Lower lobe of right lung (tissue), 2 donors: ENCODE measurements at places on chromosomes 4 and X. TPM values are rescaled to one million over a fixed set of nuclear protein-coding genes. Genes with fewer than 3 reads are reported as not detected.

GRCh38 chrX:724256-724655, 93.7 kb downstream of the SHOX start:
- H3K4me1 ChIP-seq = no peaks in the 10 kb centered on the region
- H3K36me3 ChIP-seq = no peaks in the 10 kb centered on the region
- no peak overlapping the region for H3K27ac ChIP-seq
- DNase-seq = no peak

- no peaks in the 10 kb centered on the region for H3K36me3 ChIP-seq
- H3K4me1 ChIP-seq = no peaks in the 10 kb centered on the region
- no peak for DNase-seq
- H3K4me3 ChIP-seq = no peak overlapping the region
Measured at GRCh38 chrX:88170553-88170952, 576.5 kb upstream of the CPXCR1 start.

GRCh38 chr4:124641715-124642381, 70.7 kb downstream of the ANKRD50 start:
- no peaks in the 10 kb centered on the region for H3K36me3 ChIP-seq
- H3K27me3 ChIP-seq = no peaks in the 10 kb centered on the region
- no peak overlapping the region for H3K4me3 ChIP-seq
- no peak for DNase-seq
- no peak overlapping the region for H3K27ac ChIP-seq

DNA sequence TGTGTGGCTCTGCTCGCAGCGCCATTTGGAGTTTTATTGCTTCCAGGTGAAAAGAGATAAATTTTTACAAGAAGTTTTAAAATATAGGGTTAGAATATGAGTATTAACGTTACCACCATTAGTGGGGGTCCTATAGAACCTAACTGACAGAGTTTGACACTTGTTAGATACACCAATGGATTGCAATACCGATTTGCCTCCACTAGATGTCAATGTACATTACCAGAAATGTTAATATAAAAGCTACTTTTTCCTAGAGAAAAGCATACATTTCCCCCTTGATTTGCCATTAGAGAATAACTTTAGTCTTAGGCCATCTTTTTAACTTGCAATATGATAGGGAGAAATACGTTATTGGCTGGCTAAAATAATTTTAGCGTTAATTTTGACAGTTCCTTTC, 108.4 kb downstream of the LINC00632 start:
- no peaks in the 10 kb centered on the region for H3K27me3 ChIP-seq
- no peaks in the 10 kb centered on the region for H3K36me3 ChIP-seq
- no peak for DNase-seq

- H3K27me3 ChIP-seq = no peaks in the 10 kb centered on the region
- no peak overlapping the region for H3K27ac ChIP-seq
- H3K4me1 ChIP-seq = no peaks in the 10 kb centered on the region
- H3K36me3 ChIP-seq = no peaks in the 10 kb centered on the region
- DNase-seq = no peak
Measured at GRCh38 chrX:39674490-39675161, 423.1 kb downstream of the BCOR start.

- H3K4me1 ChIP-seq = peaks cover 25% of the 10 kb centered on the region
- no peaks in the 10 kb centered on the region for H3K27me3 ChIP-seq
- H3K27ac ChIP-seq = no peak overlapping the region
- peaks cover 21% of the 10 kb centered on the region for H3K36me3 ChIP-seq
Measured at GRCh38 chr4:24519649-24520048, 64.7 kb downstream of the DHX15 start.

DNA sequence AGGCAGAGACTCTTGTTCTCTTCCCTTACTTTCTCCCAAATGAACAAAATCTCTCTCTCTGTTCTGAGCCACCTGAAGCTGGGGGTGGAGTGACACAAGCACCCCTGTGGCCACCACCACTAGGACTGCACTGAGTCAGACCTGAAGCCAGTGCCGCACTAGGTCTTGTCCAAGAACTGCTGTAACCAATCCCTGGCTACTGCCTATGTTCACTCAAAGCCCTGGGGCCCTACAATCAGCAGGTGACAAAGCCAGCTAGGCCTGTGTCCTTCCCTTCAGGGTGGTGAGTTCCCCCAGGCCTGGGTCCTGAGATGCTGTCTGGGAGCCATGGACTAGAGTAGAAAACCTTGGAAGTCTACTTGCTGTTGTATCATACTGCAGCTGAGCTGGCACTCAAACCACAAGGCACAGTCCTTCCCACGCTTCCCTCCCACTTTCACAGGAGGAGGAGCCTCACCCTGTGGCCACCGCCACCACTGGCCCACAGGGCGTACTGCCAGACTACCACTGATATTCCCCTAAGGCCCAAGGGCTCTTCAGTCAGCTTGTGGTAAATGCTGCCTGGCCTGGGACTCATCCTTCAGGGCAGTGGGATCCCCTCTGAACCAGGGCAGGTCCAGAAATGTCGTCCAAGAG, 119.1 kb downstream of the RTL9 start:
- no peaks in the 10 kb centered on the region for H3K27me3 ChIP-seq
- no peak for DNase-seq
- H3K27ac ChIP-seq = no peak overlapping the region
- H3K4me3 ChIP-seq = no peak overlapping the region
- H3K4me1 ChIP-seq = no peaks in the 10 kb centered on the region

GRCh38 chrX:101745046-101745445, 85.4 kb upstream of the ARMCX2 start:
- H3K4me1 ChIP-seq = no peaks in the 10 kb centered on the region
- no peak overlapping the region for H3K27ac ChIP-seq
- no peaks in the 10 kb centered on the region for H3K27me3 ChIP-seq

- no peak overlapping the region for H3K4me3 ChIP-seq
- H3K27me3 ChIP-seq = no peaks in the 10 kb centered on the region
- DNase-seq = no peak
- H3K27ac ChIP-seq = no peak overlapping the region
Measured at GRCh38 chrX:129000797-129001196, 522.5 kb downstream of the SMARCA1 start.

DNA sequence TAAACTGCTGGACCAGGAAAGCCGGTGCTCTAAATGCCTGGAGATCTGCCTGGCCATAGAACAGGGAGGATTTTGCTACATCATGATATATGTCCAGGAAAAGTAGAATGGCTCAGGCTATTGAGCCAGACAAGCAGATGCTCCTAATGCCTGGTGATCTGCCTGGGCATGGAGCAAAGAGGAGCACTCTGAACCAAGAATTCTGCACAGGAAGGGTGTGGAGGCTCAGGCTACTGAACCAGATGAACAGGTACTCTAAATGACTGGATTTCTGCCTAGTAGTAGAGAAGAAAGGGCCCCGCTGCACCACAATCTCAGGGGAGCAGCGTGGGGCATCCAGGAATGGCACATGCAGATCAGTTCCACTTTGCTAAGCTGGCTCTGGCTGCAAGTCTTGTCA, 607.9 kb downstream of the ANKRD50 start:
- no peaks in the 10 kb centered on the region for H3K36me3 ChIP-seq
- H3K27ac ChIP-seq = no peak overlapping the region
- H3K4me3 ChIP-seq = no peak overlapping the region
- no peak for DNase-seq
- no peaks in the 10 kb centered on the region for H3K27me3 ChIP-seq

- no peaks in the 10 kb centered on the region for H3K36me3 ChIP-seq
- no peak overlapping the region for H3K4me3 ChIP-seq
- no peak for DNase-seq
- no peak overlapping the region for H3K27ac ChIP-seq
- H3K4me1 ChIP-seq = no peaks in the 10 kb centered on the region
- no peaks in the 10 kb centered on the region for H3K27me3 ChIP-seq
Measured at GRCh38 chr4:126018274-126018673, 703.5 kb downstream of the FAT4 start.

GRCh38 chr4:110452546-110452945, 23.4 kb upstream of the ENPEP start:
- H3K4me1 ChIP-seq = no peaks in the 10 kb centered on the region
- H3K4me3 ChIP-seq = no peak overlapping the region
- no peaks in the 10 kb centered on the region for H3K36me3 ChIP-seq

- no peak for DNase-seq
- H3K27me3 ChIP-seq = no peaks in the 10 kb centered on the region
- no peaks in the 10 kb centered on the region for H3K4me1 ChIP-seq
- no peak overlapping the region for H3K27ac ChIP-seq
- no peaks in the 10 kb centered on the region for H3K36me3 ChIP-seq
- H3K4me3 ChIP-seq = no peak overlapping the region
Measured at GRCh38 chrX:24235084-24235710, 78.7 kb downstream of the SUPT20HL2 start.

DNA sequence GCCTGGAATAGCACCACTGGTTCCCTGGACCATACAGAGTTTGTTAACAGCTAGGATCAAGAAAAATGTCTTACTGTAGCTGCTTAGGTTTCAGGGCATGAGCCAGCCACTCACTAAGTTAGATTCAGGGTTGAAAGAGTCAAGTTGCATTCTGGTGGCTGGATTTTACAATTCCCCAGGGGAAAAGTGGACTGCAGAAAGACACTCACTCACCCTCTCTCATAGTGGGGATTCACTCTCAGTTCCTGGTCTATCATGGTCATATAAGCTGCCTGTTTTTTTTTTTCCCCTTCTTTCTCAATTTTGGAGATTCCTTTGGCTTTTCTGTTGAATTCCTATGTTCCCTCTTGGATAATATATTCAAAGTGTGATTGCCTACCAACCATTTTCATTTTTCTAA, 744.2 kb upstream of the GRIA3 start:
- H3K36me3 ChIP-seq = no peaks in the 10 kb centered on the region
- H3K27ac ChIP-seq = no peak overlapping the region
- no peaks in the 10 kb centered on the region for H3K27me3 ChIP-seq
- no peak for DNase-seq
- H3K4me3 ChIP-seq = no peak overlapping the region

DNA sequence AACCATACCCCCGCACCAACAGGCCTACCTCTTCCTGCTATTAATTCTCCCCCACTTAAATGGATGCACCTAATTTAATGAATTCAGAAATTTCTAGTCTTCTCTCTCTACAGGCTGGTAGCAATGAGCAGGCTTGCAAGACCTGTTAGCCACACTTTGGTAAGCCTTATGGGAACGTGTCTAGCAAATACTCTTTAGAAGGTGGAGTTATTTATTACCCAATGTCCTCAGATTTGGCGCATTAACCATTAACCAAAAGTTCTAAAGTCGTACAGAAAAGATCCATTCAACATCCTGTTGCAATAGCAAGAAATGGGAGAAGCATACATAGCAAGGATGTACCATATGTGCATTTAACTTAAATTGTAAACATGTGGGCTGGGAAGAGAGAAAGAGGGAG, 47.5 kb downstream of the SLITRK2 start:
- H3K27ac ChIP-seq = no peak overlapping the region
- H3K27me3 ChIP-seq = no peaks in the 10 kb centered on the region
- no peak for DNase-seq

GRCh38 chr4:130154901-130155300, 1058.9 kb downstream of the C4orf33 start:
- no peak overlapping the region for H3K4me3 ChIP-seq
- H3K27me3 ChIP-seq = no peaks in the 10 kb centered on the region
- no peaks in the 10 kb centered on the region for H3K4me1 ChIP-seq
- no peak overlapping the region for H3K27ac ChIP-seq
- no peaks in the 10 kb centered on the region for H3K36me3 ChIP-seq

DNA sequence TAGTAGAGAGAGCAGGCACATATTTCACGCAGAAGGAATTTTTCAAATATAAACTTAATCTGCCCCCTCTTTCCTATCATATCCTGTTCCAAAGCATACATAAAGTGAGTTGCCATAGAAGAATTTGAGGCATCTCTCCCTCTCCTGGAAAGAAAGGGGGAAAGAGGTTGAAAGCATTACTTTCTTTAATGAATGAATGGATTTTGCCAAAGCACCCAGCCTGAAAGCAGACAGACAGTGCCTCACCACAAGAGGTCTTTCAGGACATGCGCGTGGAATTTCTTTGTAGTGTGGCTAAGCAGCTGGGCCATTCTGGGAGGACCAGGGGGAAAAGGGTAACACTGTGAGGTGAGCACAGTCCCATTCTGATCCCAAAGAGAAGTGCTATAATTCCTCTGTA, 651.4 kb downstream of the IQCM start:
- H3K27ac ChIP-seq = no peak overlapping the region
- no peaks in the 10 kb centered on the region for H3K27me3 ChIP-seq
- H3K4me1 ChIP-seq = no peaks in the 10 kb centered on the region

- DNase-seq = no peak
- H3K27me3 ChIP-seq = no peaks in the 10 kb centered on the region
- H3K27ac ChIP-seq = no peak overlapping the region
- H3K4me1 ChIP-seq = no peaks in the 10 kb centered on the region
- H3K36me3 ChIP-seq = no peaks in the 10 kb centered on the region
Measured at GRCh38 chrX:96721354-96721753, 36.7 kb downstream of the DIAPH2 start.

DNA sequence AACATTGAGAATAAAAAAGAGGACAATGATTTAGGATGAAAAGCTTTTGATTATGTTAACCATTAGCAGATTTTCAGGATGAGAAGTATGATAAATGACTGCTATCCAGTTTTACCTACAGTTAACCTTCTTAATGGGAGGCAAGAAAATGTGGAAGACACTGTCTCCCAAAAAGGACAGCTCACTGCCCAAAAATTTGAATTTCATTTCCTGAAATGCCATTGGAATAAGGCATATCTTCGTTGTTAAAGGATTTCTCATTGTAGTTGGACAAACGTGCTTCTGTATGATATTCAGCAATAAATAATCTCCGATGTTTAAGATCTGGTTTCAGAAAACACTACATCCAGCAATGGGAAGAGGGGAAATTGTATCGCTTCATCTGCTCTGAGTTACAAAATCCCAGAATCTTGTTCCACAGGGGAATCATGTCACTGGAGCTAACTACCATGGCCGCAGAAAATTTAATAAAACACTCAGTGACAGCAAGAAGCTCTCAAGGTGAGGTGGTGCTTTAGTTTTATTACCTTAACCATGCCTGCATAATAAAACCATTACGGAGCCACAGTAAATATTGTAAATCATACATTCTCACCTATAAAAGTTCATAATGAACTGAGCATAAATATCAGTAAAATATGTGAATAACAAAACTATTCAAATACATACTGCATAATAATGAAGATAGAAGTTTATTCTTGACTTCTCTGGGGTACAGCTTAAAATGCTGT, 552.3 kb downstream of the PCDH7 start:
- no peaks in the 10 kb centered on the region for H3K27me3 ChIP-seq
- no peaks in the 10 kb centered on the region for H3K36me3 ChIP-seq
- H3K27ac ChIP-seq = no peak overlapping the region
- DNase-seq = no peak

DNA sequence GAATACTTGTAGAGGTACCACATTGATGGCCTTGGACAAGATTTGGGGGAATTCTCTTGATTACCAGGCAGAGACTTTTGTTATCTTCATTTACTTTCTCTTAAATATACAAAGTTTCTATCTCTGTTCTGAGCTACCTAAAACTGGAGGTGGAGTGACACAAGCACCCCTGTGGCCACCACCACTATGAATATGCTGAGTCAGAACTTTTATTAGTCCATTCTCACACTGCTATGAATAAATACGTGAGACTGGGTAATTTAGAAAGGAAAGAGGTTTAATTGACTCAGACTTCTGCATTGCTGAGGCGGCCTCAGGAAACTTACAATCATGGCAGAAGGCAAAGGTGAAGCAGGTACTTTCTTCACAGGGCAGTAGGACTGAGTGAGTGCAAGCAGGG, 67.1 kb downstream of the RTL3 start:
- H3K4me3 ChIP-seq = no peak overlapping the region
- no peak for DNase-seq
- H3K4me1 ChIP-seq = no peaks in the 10 kb centered on the region
- H3K27ac ChIP-seq = no peak overlapping the region

NPNT gene
- 217 TPM for total RNA-seq

SPATA4 gene
- total RNA-seq = 1.2 TPM

RHOXF2B gene
- total RNA-seq = not detected

MAGEE1 gene
- total RNA-seq = 2.7 TPM

BDH2 gene
- 46.2 TPM for total RNA-seq

VSIG4 gene
- 569 TPM for total RNA-seq

PDGFRA gene
- 69.5 TPM for total RNA-seq
